ENCODE measurements at places on chromosomes 12 and 14.

DNA sequence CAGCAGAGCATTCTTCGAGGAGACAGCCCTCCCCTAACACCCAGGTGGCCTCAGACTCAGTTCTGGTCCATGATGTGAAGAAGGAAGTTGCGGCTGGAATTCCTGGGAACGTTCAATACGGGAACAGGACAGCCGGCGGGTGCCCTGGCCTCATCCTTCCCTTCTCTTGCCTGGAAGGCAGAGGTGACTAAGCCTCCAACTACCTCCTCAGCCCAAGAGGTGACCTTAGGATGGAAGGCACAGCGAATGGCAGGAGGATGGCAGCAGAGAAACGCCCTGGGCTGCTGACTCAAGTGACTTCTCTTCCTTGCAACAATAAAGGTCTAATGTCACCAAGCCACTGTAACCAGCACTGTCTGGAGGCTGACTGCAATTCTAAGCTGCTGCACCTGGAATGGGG, 36.1 kb downstream of the DHX37 start:
- no peak for DNase-seq

- DNase-seq: no peak
Observed at GRCh38 chr12:4031703-4032291, 158.6 kb upstream of the PARP11 start.

DNA sequence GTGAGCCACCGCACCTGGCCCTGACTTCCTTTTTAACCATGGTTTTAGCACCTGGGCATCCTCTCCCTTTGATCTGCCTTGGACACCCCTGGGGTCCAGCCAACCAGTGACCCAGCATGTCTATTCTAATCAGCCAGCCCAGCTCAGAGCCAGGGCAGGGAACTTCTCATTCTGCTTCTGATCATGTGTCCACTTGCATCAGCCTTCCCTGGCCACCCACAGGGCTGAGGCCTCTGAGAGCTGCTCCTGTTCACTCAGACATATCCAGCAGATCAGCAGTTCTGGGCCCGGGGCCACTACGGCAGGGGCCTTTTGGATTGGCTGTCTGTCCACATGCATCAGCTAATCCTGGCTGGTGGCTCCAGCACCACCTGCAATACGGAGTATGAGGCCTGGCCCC, 117.9 kb upstream of the MAP1LC3B2 start:
- no peak for DNase-seq

- no peak for DNase-seq
Observed at GRCh38 chr12:129854591-129854990, 49.2 kb downstream of the TMEM132D start.

DNA sequence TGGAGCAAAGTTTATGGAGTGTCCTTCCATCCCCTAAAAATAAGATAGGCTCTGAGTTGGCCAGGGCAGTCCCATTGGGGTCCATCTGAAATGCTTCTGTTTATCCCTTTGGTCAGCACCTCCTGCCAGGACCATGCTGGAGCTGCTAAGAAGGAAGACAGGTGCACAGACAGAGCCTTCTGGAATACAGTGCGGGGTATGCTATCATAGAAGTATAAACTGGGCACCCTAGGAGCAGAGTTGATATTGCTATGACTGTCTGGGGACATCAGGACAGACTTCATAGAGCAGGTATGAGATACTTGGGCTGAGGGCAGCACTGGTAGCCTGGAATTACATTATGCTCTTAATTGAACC, 170.4 kb upstream of the HIF1A start:
- DNase-seq: no peak

DNA sequence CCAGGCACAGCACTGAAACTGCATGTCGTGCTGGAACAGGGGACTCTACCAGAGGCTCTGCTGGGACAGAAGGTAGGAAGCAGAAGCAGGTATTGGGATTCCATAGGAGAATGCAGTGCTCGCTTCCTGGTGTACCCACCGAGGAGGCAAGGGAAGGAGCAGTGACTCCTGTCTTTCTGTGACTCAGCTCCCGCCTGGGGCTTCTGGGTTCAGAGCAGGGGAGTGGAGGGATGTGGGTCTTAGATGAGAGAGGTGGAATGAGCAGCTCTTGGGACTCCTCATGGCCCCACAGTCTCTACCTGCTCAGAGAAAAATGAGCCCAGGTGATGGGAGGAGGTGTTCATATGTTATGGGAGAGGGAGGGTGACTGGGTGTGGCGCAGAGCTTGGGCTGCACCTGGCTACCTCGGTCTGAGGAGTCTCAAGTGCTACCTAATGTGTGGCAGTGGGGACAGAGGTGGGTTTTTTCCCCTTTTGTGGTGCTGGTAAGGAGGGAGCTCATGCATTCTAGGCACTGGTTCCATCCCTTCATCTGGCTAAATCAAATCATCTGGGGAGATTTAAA, 26.3 kb downstream of the WNT5B start:
- DNase-seq: no peak

DNA sequence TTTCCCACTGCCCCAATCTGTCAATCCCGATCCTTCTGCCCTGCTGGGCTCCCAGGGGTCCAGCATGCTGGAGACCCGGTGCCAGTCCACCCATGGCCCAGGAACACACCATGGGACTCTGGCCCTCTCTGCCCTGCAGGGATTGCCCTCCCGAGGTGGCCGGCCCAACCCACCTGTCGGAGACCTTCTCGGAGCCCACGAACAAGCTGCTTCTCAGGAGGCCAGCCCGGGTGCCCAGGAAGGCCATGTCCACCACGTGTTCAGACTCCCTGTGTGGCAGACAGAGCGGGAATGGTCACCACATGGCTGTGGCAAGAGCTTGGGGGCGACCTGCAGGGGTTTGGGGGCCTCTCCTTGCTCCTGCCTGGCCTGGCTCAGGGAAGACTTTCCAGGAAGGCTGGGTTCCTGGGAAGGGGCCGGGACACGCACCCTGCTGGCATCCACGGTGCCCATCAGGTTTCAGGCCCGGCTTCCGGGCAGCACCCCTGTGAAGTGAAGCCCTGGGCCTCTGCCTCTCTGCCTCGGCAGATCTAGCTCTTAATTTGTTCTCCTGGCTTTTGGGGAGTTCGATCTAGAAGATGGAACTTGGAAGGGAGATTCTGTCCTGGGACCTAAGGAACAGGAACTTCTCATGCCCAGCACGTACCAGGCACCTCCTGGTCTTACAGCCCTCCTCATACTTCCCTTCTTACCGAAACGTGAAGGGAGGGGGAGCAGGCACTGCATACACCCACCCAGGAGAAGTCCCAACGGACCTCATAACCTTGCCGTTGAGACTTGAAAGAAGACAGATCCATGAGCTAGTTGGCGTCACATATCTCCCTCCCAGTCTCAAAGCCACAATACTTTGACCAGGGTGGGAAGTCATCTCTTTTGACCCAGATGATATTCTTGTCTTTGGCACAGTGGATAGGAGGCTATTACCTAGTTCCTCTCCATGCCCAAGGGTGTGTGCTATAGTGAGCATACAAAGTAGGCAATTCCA, 26.3 kb downstream of the LRTM2 start:
- DNase-seq: no peak

- DNase-seq: no peak
Observed at GRCh38 chr12:131397493-131398181, 313.3 kb upstream of the SFSWAP start.

DNA sequence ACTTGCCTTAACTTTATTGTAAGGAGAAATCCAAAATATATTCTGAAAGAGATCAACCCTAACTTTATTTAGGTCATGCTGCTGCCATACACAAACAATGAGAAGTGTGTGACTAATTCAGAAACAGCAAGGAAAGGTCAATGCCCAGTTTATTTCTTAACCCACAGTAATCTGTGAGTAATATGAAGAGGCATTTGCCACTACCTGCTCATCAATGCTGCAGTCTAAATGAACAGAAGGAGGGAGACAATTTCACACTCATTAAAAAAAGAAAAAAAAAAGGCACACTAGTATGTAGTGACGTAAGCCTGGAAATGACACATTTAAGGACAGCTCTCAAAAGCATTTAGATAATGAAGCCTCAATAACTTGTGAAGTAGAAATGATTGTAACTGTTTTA, 90.5 kb upstream of the FOXN3 start:
- no peak for DNase-seq

Data from stimulated activated CD4-positive, alpha-beta T cell treated with anti-CD3 and anti-CD28 coated beads, Interleukin-4, amount 100 ng/mL, for 48 hours (primary cell).